ENCODE measurements at places on chromosomes 4 and X.

GRCh38 chr4:73864961-73865360 lies 4.2 kb upstream of the CXCL1 start:
- DNase-seq = no peak

DNA sequence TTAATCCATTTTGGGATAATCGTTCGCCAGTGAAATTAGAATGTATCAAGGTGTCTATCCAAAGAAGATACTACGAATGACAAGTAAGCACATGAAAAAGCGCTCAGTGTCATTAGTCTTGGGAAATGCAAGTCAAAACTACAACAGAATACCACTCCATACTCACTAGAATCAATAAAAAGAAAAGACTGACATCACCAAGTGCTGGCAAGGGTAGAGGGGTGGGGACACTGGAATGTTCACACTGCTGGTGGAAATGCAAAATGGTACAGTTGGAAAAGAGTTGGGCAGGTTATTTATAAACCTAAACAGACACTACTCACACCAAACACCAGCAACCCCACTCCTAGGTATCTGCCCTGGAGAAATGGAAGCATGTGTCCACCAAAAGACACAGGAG lies 11.2 kb downstream of the WDR1 start:
- no peak for DNase-seq

DNA sequence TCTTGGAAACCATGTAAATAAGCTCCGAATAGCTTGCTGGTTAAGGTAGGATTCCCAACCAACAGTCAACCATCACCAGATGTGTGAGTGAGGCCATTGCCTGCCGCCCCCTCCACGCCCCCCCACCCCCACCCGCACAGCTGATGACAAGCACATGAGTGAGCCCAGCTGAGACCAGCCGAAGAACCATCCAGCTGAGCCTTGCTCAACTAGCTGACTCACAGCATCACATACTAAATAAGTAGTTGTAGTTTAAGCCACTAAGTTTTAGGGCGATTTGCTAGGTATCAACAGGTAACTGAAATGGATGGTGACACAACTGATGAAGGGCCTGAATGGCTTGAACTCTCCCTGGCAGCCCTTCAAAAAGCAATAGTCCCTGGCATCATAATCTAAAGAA lies 1.6 kb upstream of the CCDC149 start:
- no peak for DNase-seq

- DNase-seq = no peak
Observed at GRCh38 chr4:177480795-177481194, 38.6 kb upstream of the AGA start.

- DNase-seq = no peak
Observed at GRCh38 chr4:6913350-6913905, 3.8 kb downstream of the TBC1D14 start.

DNA sequence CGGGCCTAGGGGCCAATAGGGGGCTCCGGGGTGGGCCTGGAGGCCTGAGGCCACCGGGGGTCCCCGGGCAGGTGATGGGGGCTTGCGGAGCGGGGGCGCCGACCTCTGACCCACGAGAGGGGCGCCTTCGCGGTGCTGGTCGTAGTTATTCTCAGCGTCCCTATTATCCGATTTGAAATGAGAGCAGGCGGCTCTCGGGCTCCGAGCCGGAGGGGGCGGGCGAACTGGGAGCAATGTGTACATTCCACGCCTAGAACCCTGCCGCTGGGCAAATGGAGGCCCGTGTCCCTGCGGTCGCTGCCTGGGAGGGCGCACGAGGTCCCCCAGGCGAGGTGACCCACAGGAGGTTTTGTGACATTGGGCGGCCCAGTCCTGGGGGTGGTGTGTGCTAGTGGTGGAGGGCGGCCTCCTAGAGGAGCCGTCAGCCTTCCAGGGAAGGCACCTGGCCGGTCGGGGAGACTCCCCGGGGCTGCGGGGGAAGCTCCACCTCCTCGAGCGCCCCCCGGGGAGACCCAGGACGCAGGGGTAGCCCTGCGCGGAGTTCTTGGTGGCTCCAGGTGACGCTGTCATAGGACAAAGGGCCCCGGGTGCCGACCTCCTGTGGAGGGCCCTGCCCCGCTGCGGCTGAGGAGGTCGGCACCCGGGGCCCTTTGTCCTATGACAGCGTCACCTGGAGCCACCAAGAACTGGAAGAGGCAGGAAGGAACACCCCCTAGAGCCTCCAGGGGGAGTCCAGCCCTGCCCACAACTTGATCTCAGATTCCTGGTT lies 102.6 kb upstream of the PRKX start:
- DNase-seq = no peak

DNA sequence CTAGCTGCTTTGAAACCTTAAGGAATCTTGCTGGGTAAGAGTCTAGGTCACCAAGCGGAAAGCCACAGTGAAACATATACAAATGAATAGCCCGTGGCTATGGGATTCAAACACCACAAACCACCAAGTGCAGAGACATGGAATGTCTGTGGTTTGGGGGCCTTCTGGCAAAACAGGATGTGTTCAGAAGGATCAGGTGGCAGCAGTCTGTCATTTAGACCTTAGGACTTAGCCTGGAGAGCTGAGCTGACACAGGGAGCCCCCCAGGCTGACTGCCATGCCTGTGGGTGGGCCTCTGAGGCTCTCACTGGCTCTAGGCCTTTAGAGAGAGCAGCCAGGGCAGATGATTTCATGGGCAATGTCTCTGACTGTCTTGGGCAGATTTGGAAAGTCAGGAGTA lies 225.6 kb downstream of the FBXW7 start:
- no peak for DNase-seq

DNA sequence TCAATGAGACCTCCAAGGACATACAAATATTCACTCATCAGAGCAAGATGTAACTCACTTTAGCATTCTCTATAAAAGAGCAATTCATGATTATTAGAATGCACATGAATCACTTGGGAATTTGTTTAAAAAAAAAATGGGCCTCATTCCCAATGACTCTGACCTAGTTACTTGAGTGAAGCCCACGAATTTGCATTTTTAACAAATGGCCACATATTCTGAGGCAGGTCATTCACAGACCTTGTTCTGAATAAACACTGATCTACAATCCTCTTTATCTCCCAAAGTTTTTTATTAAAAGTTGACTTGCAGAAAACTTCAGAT lies 255.1 kb upstream of the VEGFC start:
- DNase-seq = no peak

- DNase-seq = no peak
Observed at GRCh38 chrX:16851827-16852226, 18.3 kb downstream of the RBBP7 start.

DNA sequence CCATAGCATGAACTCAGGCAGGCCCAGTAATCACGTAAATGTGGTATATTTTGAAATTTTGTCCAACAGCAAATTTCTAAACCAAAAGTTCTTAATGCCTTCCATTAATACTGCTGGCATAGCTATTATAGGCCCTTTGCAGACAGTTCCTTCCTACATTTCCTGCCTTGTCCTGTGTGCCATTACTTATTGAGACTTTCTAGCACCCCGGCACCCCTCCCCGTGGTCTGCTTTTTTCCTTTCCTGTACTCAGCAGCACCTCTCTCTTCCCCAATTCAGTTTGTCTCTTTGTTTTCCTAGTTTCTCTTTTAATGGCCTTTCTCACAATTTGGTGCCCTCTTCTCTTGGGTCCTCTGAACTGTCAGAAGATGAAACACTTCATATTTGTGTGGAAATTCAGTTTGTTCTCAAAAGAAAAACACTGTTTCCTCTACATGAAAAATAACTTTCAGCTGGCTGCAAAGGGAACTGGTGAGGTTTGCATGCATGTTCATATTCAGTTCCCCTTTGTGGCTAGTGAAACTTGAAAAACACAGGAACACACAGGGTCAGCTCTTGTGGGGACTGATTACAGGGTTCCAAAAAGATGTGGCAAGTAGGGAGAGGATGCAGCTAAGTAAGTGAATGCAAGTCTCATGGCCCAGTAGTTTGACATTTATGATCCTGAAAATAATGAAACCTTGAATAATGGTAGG lies 17.1 kb downstream of the GPR34 start:
- DNase-seq = no peak

DNA sequence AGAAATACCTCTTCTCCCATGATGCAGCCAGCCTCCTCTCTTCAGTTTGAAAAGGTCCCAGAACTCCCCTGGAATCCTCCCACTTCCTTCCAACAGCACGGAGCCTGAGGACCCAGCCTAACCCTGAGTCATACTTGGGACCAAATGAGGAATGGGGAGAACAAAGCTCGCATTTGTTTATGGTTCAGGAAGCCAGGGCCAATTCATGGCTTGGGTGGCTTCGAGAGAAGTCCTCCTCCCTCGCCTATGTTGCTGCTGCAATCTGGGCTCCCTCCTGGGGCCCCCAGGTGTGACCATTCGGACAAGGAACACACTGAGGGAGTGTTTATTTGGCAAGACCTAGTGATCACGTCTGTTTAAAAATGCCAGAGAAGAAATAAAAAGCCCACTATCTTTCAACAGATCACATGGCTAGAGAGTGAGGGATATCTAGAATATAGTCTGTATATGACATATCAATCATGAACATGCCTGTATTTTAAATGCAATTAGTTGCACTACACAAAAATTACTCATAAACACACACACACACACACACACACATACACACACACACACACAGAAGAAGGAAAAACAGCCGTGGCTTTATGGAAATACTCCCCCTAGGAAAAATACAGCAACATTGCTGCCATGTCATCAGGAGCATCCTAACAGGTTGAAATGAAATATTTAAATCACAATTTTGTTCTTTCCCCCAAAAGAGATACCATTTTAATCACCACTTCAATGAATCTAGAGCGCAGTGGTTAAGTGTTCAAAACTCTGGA lies 155.7 kb upstream of the MAP3K15 start:
- DNase-seq = no peak

GRCh38 chr4:138749303-138749702 lies 266.3 kb upstream of the NOCT start:
- no peak for DNase-seq

- no peak for DNase-seq
Observed at GRCh38 chrX:72569786-72570185, 2.9 kb downstream of the HDAC8 start.

- DNase-seq = no peak
Observed at GRCh38 chrX:23980011-23980441, 47.0 kb downstream of the KLHL15 start.
